ENCODE measurements at places on chromosomes 6 and 20. TPM values are rescaled to one million over a fixed set of nuclear protein-coding genes. Genes with fewer than 3 reads are reported as not detected.

Gene NKX2-2
- not detected for total RNA-seq

Gene F13A1
- total RNA-seq = not detected

Gene ABHD16B
- total RNA-seq = not detected

Gene FOXF2
- not detected for total RNA-seq

Gene TGM3
- total RNA-seq = 16.7 TPM

Gene MARCKS
- 52.3 TPM for total RNA-seq

Gene BPIFB2
- not detected for total RNA-seq

Gene NOTCH4
- total RNA-seq = 0.28 TPM

Gene PCSK2
- total RNA-seq = not detected

Gene HLA-DQA2
- total RNA-seq = not detected

Gene RSPO3
- not detected for total RNA-seq

Gene RBBP8NL
- total RNA-seq = 1.1 TPM

Gene SLC12A5
- total RNA-seq = not detected

Gene RFX6
- total RNA-seq = not detected

Gene R3HDML
- not detected for total RNA-seq

Gene MYBL2
- total RNA-seq = 0.34 TPM

Gene OR2B6
- not detected for total RNA-seq

Gene BFSP1
- total RNA-seq = 2.1 TPM

Gene EYS
- not detected for total RNA-seq

Gene AFDN
- 195 TPM for total RNA-seq

Gene TCF15
- total RNA-seq = not detected

Gene CEP162
- 6.5 TPM for total RNA-seq

Gene DOP1A
- 51.8 TPM for total RNA-seq

Gene ULBP2
- total RNA-seq = 8.2 TPM

Gene ERMARD
- total RNA-seq = 26.0 TPM

Gene KCNB1
- not detected for total RNA-seq

Gene PHACTR3
- 1.9 TPM for total RNA-seq

Gene LY6G6F
- not detected for total RNA-seq

Gene SNX3
- total RNA-seq = 172 TPM

Gene VGLL2
- total RNA-seq = not detected

Gene CNR1
- total RNA-seq = not detected

Gene HAO1
- total RNA-seq = not detected

Gene UNC5CL
- 0.14 TPM for total RNA-seq

Gene COL9A1
- total RNA-seq = not detected
